ENCODE measurements at places on chromosomes 12 and 14.
A peak's percentile ranks its signal among the peaks of the same experiment; 100 is the strongest.

GRCh38 chr14:99674064-99674650, 9.9 kb upstream of the CYP46A1 start:
- DNase-seq, result no peak

DNA sequence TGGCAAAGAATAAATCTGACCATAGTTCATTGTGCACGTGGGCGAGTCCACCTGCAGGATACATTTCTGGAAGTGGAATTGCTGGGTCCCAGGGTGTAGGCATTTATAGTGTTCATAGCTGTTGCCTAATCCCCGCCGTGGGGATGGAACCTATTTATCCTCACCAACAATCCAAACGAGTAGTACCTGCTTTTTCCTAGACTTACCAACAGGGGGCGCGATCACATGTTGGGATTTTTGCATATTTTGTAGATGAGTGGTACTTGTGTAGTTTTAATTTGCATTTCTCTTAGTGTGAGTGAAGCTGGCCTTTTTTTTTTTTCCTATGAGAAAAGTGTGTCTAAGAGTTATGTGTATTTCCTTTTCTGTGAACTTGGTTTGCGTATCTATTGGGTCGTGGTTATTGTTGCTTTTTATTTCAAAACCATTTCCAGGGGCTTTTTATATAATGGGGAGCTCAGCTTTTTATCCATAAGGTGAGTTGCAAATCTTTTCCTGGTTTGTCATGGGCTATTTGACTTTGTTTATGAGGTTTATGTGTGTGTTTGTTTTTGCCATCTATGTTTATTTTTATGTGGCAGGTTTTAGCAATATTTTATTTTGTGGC, 67.2 kb downstream of the CCDC92 start:
- peak; percentile 62 for DNase-seq

- DNase-seq, result no peak
These were observed 529.9 kb downstream of the NOVA1 start for GRCh38 chr14:26067786-26068459.

- no peak for DNase-seq
These were observed 5.3 kb downstream of the BHLHE41 start for GRCh38 chr12:26119391-26119989.

GRCh38 chr14:72925815-72926291, 411 bp upstream of the DCAF4 start:
- no peak for DNase-seq

GRCh38 chr12:24039113-24039525, 89.6 kb upstream of the SOX5 start:
- DNase-seq, result no peak

DNA sequence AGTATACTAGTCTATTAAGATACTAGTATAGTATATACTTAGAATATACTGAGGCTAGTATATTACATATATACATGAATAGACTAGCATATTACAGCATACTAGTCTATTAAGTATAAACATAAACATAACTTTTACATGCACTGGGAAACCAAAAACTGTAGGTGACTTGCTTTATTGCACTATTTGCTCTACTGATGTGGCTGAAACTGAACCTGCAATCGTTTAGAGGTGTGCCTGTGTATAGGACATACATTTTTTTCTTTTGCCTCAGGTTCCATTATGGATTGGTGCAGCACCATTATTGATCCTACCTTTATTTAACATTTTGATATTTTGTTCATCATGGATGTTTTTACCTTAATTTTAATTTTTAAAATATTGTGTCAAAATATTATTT, 143.2 kb upstream of the RGS6 start:
- DNase-seq, result no peak

- DNase-seq, result no peak
These were observed 56.4 kb upstream of the RERGL start for GRCh38 chr12:18146363-18146762.

- no peak for DNase-seq
These were observed 8.8 kb upstream of the SLC24A4 start for GRCh38 chr14:92314182-92314581.

GRCh38 chr12:51942501-51943000, 8.9 kb upstream of the ACVR1B start:
- no peak for DNase-seq

- DNase-seq, result no peak
These were observed 30.9 kb upstream of the MDM2 start for GRCh38 chr12:68776976-68777610.

DNA sequence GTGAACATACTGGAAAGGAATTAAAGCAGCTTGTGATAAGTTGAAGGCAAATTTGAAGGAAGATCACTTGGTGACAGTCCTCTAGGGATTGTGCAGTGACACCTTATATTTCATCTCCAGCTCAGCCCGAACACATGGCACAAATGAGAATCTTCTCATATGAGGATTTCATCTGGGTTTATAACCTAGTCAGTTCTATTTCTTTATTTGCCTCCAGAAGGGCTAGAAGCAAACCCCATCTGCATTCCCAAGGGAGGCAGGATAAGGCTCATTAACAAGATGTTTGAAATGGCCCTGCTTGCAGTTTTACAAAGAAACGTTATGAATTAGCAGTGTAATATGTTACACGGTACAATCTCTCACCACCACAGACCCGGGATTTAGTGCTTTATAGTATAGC, 90.7 kb upstream of the KRR1 start:
- no peak for DNase-seq

DNA sequence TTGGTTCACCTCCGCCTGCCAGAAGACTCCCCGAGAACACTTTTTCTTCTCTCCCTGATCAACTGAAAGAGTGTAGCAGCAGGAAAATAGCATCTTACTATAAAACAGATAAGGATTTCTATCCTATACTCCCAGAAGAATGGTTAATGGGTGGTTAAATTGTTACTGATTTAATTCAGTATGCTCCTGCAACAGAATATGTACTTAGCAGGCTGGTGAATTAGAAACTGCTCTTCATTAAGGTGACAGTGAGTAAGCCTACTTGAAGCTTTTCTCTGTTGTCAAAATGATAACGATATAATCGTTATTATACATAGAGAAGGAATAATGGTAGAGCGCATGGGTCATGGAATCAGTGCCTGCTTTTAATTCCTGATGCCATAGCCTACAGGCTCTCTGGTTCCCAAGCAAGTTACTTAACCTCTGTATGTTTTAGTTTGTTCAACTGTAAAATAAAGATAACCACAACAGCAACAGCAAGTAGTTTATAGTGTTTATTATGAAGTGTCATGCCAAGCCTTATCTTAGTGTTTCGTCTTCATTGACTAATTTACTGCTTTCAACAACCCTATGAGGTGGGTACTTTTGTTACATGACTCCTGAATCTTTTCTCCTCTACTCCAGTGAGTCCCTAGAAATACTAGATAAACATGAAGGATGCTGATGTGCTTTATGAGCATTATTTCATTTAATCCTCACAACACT, 392.6 kb downstream of the CCDC91 start:
- DNase-seq, result no peak

GRCh38 chr14:105198588-105198987, 17.5 kb upstream of the NUDT14 start:
- no peak for DNase-seq

GRCh38 chr12:122141911-122142725, 31.9 kb downstream of the IL31 start:
- DNase-seq, result no peak

- no peak for DNase-seq
These were observed 488.4 kb downstream of the PCNX1 start for GRCh38 chr14:71395636-71396035.

GRCh38 chr12:42589465-42590329, at the start of gene PRICKLE1:
PRICKLE1 (minus strand) TSS chr12:42589746; CDS start chr12:42472516, 117,230 bp downstream.
- peak; percentile 59 for DNase-seq

DNA sequence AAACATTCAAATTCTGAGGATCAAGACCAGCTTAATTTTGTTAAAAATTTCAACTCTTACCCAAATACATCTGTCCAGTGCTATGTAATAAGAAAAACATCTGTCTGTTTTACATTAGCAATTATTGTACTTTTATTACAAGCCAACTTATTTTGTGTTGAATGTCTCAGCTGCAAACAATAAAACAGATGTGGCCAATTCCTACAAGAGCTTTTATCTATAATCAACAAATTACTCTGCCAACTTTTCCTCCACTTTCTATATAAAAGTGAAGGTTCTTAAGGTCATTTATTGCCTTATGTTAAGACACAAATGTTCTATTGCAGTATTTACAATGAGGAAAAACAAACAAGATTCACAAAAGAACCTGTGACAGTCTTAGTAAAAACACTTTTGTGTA, 72.7 kb downstream of the NOVA1 start:
- DNase-seq, result no peak

GRCh38 chr12:77256956-77257355, 191.6 kb upstream of the E2F7 start:
- DNase-seq, result no peak

DNA sequence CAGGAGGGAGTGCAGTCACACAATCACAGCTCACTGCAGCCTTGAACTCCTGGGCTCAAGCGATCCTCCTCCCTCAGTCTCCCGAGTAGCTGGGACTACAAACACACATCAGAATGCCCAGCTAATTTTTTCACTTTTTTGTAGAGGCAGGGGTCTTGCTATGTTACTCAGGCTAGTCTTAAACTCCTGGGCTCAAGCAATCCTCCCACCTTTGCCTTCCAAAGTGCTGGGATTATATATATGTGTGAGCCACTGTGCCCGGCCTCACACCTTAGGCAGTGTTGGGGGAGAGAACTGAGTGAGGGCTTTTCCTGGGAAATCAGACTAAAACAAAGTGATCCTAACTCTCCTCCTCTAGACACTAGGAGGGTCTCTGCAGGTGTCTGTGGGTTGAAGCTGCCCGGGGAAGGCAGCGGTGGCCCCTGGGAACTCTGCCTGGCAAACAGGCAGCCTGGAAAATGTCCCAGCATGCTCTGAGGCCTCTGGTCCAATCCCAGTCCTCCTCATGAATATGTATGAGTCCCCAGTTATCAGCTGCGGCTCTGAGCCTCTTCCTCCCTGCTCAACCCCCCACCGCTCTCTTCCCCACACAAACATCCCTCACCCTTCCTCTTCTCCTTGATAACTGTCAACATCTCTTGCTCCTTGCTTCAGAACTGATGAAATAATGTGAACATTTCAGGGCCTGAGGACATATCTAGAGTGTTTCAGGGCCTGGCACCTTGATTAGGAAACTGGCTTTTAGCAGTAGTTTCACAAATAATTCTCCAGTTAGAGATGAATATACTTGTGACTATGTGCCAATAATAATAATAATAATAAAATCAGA, 7.9 kb upstream of the NAA25 start:
- no peak for DNase-seq

DNA sequence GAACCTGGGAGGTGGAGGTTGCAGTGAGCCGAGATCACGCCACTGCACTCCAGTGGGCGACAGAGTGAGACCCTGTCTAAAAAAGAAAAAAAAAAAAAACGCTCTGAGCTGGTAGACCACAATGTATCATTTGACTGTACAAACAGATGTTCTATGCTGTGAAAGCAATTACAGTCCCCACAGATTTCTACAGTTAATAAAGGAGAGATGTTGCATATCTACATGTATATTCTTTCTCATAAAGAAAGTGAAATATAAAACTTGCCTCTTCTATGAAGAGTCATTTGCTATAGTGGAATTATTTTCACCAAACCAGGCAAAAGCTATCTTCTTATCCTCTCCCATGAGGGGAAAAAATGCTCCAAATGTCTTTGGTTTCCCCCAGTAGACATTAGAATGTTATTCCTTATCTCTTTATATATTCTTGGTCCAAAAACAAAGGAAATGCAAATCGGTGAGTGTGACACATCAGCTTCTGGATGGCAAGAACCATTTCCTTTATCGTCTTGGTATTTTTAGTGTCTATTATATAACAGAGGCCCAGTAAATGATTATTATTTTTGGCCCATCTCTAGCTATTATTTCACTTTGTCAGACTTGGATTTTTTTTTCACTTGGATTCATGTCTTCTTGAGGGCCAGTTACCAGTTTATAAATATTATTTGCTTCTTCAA, 230.4 kb downstream of the SSPN start:
- no peak for DNase-seq

- DNase-seq, result no peak
These were observed 56.6 kb downstream of the MAX start for GRCh38 chr14:65045709-65046108.

DNA sequence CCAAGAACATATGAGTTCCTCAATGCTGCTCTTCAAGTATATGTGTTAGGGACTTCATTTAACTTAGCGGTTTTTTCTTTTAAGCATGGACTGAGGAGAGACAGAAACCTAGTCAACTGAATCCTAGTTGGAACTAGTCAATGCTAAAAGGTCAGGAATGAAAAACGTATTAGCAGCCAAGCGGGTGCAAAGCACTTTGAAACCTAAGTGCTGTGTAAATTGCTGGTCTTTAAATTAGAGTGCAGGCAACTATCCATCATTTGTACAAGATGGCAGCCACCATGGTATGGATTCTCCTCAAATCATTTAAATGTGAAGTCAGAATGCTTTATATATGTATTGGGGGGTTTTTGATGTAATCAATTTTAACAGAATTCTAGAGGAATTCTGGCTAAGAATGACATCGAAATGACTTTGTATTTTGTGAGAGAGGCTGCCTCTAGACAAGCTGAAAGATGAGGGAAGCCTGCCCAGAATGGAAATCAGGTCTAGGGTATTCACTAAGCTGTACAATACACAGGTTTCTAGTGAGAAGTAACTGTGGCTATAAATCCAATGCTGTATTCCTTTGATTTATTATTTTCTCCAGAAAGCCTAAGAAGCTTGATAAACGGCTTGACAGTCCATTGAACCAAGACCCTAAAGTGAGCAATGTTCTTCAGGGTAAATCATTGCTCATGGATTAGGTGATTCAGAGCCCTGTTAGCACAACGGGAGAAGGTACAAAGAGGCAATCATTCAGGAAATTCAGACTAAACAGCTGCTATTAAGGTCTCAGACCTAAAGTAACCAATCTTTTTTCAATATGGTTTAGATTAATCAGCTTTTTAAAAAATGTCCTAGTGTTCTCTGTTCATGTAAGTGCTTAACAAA, 198.8 kb downstream of the ANO2 start:
- no peak for DNase-seq

GRCh38 chr12:76878099-76878898, 520 bp downstream of the CSRP2 start:
- DNase-seq, result peak; percentile 51

DNA sequence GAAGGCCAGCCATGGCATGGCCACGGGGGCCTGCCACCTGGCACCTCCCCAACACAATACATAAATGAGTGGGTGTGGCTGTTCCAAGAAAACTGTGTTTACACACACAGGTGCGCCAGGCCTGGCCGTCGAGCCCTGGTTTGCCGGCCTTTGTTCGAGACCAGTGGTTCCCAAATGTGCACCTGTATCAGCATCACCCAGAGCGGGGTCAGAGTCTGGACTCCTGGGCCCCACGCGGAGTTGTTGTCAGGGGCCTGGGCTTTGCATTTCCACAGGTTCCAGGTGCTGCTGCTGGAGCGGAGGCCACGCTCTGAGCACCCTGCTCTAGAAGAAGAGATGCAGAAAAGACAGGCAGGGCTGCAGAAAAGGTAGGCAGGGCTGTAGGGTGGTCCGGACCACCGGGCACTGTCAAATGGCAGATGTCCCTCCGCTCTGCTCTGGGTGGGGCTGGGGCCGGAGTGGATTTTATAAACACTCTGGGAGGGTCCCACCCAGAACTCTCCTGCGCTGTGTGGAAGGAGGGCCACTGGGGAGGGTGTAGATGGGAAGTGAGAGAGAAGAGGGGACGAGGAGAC, 4.2 kb upstream of the ASPG start:
- no peak for DNase-seq

- peak; percentile 83 for DNase-seq
These were observed 1.6 kb downstream of the TMEM121 start for GRCh38 chr14:105527826-105528585.

All from stimulated activated naive CD8-positive, alpha-beta T cell treated with anti-CD3 and anti-CD28 coated beads, Interleukin-15, amount 100 ng/mL, for 72 hours (primary cell).